ENCODE measurements at places on chromosomes 5 and 9.

DNA sequence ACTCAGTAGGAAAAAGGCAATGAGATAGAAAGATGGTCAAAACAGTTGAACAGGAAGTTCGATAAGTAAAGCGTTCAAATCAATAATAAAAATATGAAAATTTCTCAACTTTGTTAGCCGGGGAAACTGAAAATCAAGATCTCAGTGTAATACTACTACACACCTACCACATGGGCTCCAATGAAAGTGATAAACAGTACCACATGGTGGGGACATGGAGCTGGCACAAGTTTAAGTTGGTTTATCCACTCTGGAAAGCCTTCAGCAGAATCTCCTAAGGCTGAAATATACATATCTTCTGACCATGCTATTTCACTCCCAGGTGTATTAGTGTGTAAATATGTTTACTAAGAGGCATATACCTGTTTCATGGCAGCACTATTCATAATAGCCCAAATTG lies 126.8 kb downstream of the NXNL2 start:
- DNase-seq: no peak

GRCh38 chr9:71769175-71770161 lies 1.2 kb upstream of the CEMIP2 start:
- DNase-seq: peak; percentile 82

GRCh38 chr9:134225186-134225585 lies 60.8 kb upstream of the RNU6ATAC start:
- DNase-seq: no peak

DNA sequence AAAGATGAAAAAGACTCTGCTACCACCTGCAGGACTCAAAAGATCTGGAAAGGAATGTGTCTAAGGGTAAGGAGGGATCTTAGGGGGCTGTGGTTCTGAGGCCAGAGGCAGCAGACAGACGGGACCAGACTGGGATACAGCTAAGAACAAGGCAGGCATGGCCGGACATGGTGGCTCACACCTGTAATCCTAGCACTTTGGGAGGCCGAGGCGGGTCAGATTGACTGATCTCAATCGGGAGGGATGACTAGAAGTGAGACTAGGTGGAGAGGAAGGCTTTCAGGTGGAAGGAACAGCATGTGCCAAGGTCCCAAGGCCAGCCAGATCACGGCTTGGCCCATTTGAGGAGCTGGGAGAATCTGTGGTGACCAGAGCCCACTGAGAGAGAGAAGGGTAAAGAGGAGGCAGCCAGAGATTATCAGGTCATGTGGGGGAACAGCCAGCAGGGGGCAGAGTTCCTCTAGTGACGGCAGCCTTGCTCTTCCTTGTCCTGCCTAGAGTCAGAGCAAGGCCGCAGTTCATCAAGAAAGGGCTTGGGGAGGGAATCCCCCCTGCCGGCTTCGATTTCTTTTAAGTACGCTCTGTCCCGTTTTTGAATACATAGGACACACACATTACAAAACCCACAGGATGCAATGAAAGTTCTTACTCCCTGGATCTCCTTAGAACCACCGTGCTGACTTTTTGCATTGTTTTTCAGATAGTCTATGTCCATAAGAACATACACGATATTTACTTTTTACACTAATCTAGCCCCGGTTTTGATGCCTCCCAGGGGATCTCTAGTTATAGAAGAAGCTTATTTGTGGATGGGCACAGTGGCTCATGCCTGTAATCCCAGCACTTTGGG lies 2.6 kb upstream of the OLFML2A start:
- peak; percentile 96 for DNase-seq

DNA sequence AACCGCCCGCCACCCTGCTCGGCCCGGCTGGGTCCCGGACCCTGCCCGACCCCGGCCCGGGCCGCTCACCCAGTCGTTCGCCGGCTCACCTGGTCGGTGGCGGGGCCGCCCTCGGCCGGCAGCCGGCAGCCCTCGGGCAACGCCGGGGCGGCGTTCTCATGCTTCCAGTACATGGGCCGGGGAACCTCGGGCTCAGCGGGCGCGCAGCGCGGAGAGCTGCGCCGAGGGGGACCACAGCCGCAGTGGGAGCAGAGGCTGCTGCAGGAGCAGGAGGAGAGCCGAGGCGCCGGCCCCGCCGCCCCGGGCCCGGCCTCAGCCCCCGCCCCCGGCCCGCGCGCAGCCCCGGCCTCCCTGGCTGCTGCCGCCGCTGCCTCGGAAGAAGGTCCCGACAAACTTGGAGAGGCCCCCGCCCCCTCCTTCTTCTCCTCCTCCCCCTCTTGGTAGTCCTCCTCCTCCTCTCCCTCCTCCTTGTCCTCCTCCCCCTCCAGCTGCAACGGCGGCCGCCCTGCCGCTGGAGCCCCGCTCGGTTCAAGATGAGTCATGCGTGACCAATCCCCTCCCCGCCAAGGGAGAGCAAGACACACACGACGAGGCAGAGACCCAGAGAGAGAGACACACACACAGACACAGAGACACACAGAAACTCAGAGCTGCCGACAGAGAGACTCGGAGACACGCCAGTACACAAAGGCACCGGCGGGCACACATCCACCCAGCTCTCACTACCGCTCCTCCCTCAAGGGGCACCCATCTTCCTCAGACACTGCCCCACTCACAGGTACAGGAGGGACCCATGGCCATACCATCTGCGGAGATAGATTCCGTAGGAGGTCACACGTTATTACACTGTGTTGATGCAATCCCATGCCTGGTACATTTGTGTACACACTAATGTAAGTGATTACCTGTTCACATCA lies at the start of gene LHX6:
Gene LHX6 (minus strand): TSS at position 390 of the 917 bp plus-strand sequence. CDS start 217 bp downstream, at position 173.
- DNase-seq: peak; percentile 88
